Mesothelial cell of epicardium (in vitro differentiated cells): ENCODE measurements at places on chromosomes 16 and 17.

- peak; percentile 12 for DNase-seq
Measured at GRCh38 chr17:82930924-82931698, 91.3 kb upstream of the ZNF750 start.

GRCh38 chr16:27373312-27373711, 28.7 kb upstream of the IL21R start:
- DNase-seq = no peak

- no peak for DNase-seq
Measured at GRCh38 chr16:85048921-85049562, 21.4 kb downstream of the KIAA0513 start.

DNA sequence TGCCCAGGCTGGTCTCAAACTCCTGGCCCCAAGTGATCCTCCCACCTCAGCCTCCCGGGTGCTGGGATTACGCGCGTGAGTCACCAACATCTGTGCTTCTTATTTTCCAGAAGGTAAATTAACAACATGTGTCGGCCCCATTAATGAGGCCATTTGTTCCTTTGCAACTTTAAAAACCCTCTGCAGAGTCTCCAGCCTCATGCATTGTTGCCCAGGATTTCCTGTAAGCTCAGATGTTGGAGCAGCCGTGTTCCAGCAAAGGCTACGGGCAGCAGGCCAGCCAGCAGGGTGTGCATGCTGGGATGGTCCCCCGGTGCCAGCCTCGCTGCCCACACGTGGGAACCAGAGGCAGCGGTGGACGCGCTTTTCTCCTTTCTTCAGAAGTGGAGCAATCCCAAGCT, 19.1 kb upstream of the HEXD start:
- no peak for DNase-seq

DNA sequence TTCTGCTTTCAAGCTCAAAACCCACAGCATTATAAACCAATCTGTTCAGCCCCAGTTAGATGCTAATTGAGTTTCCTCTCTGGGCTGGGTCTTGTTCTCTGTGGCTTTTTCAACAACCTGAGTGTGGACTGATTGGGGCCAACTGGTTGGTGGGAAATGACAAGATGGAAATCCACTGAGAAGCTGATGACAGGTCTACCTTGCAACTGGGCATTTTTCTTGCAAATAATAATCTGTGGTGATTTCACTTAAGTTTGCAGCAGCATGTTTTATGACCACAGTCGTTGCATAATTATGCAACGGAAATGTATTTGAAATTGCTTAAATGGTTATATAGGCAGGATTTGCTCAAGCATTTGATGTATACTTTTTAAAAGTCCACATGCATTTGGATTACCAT, 69.9 kb downstream of the AKAP1 start:
- no peak for DNase-seq
